ENCODE measurements at places on chromosomes 2 and 18. TPM values are rescaled to one million over a fixed set of nuclear protein-coding genes. Genes with fewer than 3 reads are reported as not detected.

DNA sequence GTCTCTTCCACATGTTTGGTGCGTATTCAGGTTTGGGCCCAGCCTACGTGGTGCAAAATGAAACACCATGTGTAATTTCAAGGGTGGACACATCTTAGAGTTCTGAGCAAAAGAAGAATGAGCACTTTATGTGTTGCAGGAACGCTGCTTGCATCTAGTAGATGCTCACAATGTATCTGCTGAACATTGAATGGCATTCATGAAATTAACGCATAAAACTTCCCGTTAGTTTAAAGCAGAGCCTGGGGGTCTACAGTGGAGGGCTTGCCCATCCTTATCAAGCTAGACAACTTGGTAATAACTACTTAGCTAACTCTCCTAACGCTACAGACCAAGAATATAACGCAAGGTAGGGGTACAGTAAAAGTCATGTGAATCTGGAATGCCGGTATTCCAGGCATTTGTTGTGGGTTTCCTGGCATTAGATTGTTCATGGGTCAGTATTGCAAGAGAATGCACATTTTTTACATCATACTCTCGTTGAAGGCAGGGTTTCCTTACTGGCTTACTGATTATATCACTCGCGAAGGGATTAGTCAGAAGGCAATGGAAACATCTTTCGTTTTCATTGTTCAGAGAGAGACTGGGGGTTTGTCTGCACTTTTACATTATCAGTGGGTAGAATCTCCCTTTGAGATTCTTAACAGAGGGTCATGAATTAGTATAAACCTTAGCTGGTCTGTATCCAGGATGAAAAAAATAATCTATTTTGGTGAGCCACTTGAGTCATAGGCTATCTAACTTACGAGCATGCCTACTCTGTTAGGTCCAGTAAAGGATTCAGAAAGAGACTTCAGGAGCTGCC is 229.5 kb upstream of the EPAS1 start:
- DNase-seq = no peak
- no peaks in the 10 kb centered on the region for H3K36me3 ChIP-seq
- H3K4me1 ChIP-seq = peaks cover 11% of the 10 kb centered on the region
- H3K27ac ChIP-seq = peak overlapping the region; percentile 52
- no peak overlapping the region for H3K4me3 ChIP-seq

DNA sequence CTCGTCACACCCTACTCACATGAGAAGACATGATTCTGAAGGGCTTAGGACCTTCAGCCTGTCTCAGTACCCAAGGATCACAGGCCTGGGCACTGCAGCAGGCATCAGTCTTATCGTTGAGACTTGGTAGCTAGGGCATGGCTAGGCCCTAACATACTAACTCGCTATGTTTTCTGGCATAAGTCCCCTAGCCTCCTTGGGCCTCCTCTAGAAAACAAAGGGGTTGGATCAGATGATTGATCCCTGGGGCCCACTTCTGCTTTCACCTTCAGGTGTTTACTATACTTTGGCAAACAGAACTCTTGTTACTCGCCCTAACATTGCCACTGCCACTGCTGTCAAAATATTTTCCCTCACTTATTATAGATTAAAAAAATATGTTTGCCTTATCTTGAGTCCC is 44.2 kb downstream of the VSNL1 start:
- no peaks in the 10 kb centered on the region for H3K4me1 ChIP-seq
- no peak for DNase-seq
- no peaks in the 10 kb centered on the region for H3K27me3 ChIP-seq

DNA sequence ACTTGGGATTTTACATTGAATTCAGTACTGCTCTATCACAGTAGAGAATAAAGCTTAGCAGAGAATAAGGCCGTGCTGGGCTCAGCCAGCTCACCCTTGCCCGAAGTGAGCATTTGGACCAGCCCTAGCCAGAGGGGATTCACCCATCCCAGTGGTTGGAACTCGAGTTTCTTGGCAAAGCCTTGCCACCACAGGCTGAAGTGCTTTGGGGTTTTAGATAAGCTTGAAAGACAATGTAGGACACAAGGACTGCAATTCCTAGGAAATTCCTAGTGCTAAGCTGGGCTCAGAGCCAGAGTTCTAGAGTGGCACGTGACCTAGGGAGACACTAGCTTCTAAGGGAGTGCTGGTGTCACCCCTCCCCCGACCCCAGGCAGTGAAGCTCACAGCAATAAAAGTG is 28.0 kb downstream of the SERPINB11 start:
- no peak for DNase-seq
- no peak overlapping the region for H3K4me3 ChIP-seq
- H3K27ac ChIP-seq = no peak overlapping the region

GRCh38 chr2:65788556-65788955 is 356.2 kb upstream of the SPRED2 start:
- no peaks in the 10 kb centered on the region for H3K4me1 ChIP-seq
- no peak for DNase-seq
- no peaks in the 10 kb centered on the region for H3K36me3 ChIP-seq
- no peaks in the 10 kb centered on the region for H3K27me3 ChIP-seq

DNA sequence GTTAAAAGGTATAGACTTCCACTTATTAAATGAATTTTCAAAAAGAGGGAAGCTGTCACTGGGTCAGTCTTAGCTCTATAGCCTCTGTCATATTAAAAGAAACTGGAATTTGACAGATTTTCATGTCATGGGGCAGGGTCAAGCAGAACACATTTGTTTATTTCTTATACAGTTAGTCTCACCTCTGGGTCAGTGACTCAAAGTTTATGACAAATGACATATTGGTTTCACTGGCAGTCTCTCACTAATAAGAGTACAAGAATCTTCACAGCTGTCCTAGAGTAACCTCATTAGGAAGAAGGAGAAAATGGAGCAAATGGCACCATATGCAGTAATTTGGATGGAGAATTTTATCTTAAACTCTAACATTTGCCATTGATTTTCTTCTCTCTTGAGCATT is 63.2 kb downstream of the MBD2 start:
- no peak overlapping the region for H3K27ac ChIP-seq
- no peak for DNase-seq
- no peaks in the 10 kb centered on the region for H3K27me3 ChIP-seq

DNA sequence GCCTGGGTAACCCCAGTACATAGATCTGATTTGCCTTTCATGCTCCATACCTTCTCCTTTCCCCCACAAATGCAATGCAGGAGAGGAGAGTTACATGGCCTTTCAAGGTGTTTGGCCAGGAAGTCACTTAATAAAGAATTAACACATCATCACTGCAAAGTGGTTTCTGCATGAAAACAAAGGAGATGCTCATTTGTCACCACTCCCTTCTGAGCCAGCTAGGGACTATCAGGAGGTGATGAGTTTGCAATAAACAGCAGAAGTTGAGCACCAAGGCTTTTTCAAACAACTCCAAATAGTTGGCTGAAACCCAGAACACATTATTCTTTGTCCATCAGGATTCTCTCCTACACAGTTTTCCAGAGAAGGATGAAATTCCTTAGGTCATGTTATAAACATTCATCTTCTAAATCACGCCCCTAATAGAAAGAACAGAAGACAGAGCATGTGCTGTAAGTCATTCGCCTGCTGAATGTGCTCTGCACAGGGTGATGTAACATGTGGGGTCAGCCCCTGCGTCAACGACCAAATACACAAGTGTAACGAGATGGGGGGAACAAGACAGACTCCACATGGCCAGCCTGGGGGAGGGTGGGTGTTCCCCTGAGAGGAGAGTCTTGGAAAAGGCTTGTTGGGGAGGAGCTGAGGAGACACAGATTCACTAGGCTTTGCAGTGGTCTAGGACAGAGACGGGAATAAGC is 87.3 kb upstream of the RMDN2 start:
- H3K27ac ChIP-seq = peak overlapping the region; percentile 33
- no peaks in the 10 kb centered on the region for H3K27me3 ChIP-seq
- H3K4me3 ChIP-seq = no peak overlapping the region
- DNase-seq = peak; percentile 86
- peaks cover 8% of the 10 kb centered on the region for H3K4me1 ChIP-seq

GRCh38 chr2:28754321-28754720 is 2.7 kb downstream of the PPP1CB start:
- H3K4me3 ChIP-seq = no peak overlapping the region
- H3K27ac ChIP-seq = no peak overlapping the region
- no peaks in the 10 kb centered on the region for H3K27me3 ChIP-seq
- H3K4me1 ChIP-seq = peaks cover 15% of the 10 kb centered on the region
- peaks cover 2% of the 10 kb centered on the region for H3K36me3 ChIP-seq
- no peak for DNase-seq

DNA sequence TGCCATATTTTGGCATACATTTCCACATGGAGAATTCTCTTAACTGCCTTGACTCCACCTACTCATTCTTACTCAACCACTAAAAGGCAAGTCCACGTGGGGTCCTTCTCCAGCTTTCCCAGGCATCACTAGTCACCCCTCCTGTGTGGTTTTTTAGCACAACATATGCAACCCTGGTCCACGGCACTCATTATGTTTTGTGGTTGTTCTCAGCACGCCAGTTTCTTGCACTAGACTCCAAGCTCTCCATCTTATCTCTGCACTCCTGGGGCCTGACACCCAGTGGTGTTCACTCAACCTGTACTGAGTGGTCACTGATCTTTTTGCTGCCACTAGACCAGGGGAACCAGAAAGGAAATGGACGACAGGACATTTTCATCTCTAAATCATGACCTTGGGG is 18.0 kb downstream of the MARCHF4 start:
- no peak for DNase-seq
- no peak overlapping the region for H3K27ac ChIP-seq
- H3K27me3 ChIP-seq = no peaks in the 10 kb centered on the region

DNA sequence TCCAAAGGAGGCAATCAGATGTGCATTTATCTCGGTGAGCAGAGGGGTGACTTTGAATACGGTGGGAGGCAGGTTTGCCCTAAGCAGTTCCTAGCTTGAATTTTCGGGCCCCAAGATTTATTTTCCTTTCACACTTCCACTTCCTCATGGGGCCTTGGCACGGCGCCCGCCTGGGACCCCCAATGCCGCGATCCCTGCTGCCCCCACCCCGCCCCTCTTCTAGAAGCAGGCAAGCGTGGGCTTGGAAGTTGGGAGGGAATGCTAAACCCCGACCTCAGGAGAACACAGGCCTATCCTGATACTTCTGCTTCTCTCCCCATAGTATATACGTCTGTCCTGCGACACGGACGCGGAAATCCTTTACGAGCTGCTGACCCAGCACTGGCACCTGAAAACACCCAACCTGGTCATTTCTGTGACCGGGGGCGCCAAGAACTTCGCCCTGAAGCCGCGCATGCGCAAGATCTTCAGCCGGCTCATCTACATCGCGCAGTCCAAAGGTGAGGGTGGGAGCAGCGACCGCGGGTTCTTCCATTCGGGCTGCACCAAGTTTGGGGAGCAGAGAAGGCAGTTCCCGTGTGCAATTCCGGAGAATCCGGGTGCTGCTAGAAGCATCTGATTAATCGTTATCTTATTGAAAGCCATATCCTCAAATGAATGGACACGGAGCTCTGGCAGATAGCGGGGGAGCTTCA is 21.6 kb downstream of the TRPM8 start:
- H3K27ac ChIP-seq = no peak overlapping the region
- no peaks in the 10 kb centered on the region for H3K36me3 ChIP-seq
- H3K27me3 ChIP-seq = peaks cover 19% of the 10 kb centered on the region

DNA sequence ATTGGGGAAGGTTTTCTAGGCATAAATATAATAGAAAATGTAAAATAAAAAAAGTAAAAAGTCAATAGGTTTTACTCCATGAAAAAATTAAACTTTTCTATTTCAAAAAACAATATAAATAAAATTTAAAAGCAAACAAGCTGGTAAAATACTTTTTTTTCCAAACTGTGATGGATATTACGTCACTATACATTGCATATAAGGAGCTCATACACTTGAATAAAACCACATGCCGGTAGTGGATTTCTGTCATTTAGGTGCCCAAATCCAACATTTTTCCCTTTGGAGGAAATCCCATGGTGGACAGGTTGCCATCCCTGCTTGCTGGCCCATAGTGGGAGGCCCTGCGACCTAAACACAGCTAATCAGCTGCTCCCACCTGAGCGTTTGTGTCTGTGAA is 289.4 kb upstream of the HNRNPA3 start:
- H3K27me3 ChIP-seq = no peaks in the 10 kb centered on the region
- no peaks in the 10 kb centered on the region for H3K36me3 ChIP-seq
- no peak overlapping the region for H3K4me3 ChIP-seq
- no peaks in the 10 kb centered on the region for H3K4me1 ChIP-seq
- DNase-seq = no peak

DNA sequence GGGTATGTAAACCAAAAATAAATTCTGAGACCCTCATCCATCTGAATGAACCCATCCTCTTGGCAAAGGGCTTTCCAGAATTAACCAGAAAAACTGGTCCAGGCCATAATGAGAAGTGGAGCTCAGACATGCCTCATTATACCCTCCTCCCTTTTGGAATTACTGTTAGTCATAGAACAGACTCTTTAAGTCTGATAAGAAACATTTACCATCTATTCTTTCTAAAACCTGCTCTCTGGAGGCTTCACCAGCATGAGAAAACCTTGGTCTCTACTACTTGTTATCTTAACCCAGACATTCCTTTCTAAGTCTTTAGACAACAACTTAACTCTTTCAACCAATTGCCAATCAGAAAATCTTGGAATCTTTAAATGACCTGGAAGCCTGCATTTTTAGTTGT is 82.8 kb downstream of the QPCT start:
- H3K4me1 ChIP-seq = no peaks in the 10 kb centered on the region
- no peak for DNase-seq
- H3K36me3 ChIP-seq = no peaks in the 10 kb centered on the region
- H3K27ac ChIP-seq = no peak overlapping the region

GRCh38 chr2:138515092-138515491 is 13.5 kb downstream of the SPOPL start:
- DNase-seq = no peak
- H3K36me3 ChIP-seq = no peaks in the 10 kb centered on the region
- no peaks in the 10 kb centered on the region for H3K27me3 ChIP-seq
- no peak overlapping the region for H3K27ac ChIP-seq
- no peaks in the 10 kb centered on the region for H3K4me1 ChIP-seq
- H3K4me3 ChIP-seq = no peak overlapping the region

DNA sequence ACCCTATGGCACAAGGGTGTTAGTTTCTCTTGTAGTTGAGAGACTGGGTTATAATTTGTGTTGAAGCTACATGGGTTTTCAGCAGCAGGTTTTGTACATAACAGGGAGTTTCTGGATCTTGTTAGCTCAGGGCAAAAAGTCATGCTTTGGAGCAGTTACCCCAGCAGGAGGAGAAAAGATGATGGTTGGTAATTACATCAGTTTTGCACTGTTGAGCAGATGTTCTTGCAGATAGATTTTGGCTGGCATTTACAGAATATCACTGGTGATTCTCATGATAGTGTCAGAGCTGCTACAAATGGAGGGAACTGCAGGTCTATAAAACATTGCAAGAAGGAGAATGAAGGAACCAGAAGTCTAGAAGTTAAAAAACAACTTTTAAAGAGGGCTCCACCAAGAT is 215.2 kb upstream of the ATP5MC3 start:
- H3K27me3 ChIP-seq = no peaks in the 10 kb centered on the region
- H3K4me1 ChIP-seq = no peaks in the 10 kb centered on the region
- no peaks in the 10 kb centered on the region for H3K36me3 ChIP-seq
- no peak for DNase-seq
- H3K27ac ChIP-seq = no peak overlapping the region
- no peak overlapping the region for H3K4me3 ChIP-seq

The AQP12A gene
- not detected for total RNA-seq

The SCYGR4 gene
- not detected for total RNA-seq

The PAX3 gene
- total RNA-seq = 0.71 TPM

The HOXD13 gene
- 0.31 TPM for total RNA-seq

The COL4A4 gene
- total RNA-seq = 0.13 TPM

The MPHOSPH10 gene
- total RNA-seq = 21.3 TPM

The SERPINB13 gene
- not detected for total RNA-seq

The FAM110C gene
- 0.71 TPM for total RNA-seq

Data from muscle of leg (tissue), 16 donors.